ENCODE measurements at places on chromosomes 2 and 18.

DNA sequence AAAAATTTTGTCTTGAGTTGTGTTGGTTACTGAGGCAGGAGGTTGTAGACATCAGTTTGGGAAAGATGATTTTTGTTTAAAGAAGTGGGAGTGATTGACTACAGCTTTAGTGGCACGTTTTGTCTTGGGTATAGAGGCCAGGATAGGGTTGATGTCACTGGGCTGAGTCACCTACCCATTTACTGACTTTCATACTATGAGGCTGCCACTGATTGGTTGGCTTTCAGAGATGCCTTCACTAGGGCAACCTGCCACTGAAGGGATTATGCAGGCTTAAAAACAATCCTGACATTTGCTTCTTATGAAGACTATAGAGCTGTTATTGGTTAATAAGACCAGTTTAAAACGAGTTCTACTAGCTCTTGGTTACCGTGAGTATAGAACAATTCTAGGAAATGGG lies 479.1 kb downstream of the SOX11 start:
- DNase-seq = no peak

- no peak for DNase-seq
Observed at GRCh38 chr2:200255549-200255948, 50.9 kb upstream of the SPATS2L start.

GRCh38 chr2:121094101-121094500 lies 190.9 kb downstream of the TFCP2L1 start:
- no peak for DNase-seq

- DNase-seq = no peak
Observed at GRCh38 chr2:168642873-168643272, 159.6 kb upstream of the NOSTRIN start.

DNA sequence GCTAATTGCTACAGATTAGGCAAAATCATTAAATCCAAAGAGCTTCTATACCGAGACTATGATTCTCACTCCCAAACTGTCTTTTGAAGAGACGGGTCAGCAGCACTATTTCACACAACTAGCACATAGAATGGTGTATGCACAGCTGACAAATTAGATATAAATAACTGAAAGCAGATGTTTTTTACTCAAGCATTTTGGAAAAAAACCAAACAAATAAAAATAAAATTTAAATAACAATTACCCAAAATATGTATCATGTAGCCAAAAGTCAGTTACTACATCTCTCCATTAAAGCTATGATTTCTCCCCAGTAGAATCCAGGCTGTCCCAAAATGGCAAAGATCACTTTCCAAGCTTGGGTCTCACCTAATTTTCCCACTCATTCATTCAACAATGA lies 107.9 kb downstream of the TMEM163 start:
- no peak for DNase-seq

- DNase-seq = no peak
Observed at GRCh38 chr18:27261769-27262549, 76.9 kb upstream of the CHST9 start.

DNA sequence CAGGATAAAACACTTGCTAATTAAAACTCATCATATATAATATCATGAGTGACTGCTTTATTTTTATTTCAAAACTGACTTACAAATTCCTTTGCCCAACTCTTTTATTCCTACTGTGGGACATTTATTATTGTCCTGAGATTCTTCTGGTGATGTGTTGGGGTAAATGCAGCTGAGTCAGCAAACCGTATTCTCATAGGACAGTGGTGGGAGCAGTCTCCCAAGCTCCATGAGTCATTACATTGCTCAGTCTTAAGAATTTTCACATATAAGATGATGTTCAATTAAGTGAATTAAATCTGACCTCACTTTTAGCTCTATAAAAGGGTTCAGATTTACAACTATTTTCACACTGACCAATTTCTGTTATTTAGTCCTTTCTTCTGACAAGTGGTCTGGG lies 1530.7 kb downstream of the LRP1B start:
- DNase-seq = no peak

DNA sequence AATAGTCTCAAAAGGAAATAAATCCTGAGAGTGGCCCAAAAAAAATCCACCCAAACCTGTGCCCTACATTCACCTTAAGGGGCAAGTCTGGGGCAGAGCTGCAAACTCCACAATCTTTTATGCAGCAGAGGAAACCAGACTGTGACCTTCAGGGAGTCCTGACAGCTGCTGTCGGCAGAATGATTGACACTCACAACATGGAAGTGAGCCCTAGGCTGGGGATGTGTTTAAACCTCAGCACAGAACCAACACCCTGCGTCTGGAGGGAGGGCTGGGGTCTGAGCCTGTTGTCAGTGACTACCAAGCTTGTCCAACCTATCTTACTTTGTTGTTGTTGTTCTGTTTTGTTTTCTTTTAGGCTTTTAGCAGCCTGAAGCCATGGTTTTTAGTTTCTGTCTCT lies 39.6 kb downstream of the CRACDL start:
- DNase-seq = no peak

GRCh38 chr2:12856934-12857601 lies 140.3 kb downstream of the TRIB2 start:
- DNase-seq = no peak

GRCh38 chr2:203533676-203534591 lies 1.2 kb downstream of the RAPH1 start:
- DNase-seq = no peak

GRCh38 chr2:189522435-189523151 lies 58.0 kb downstream of the SLC40A1 start:
- no peak for DNase-seq

- no peak for DNase-seq
Observed at GRCh38 chr2:73821227-73821626, 7.5 kb upstream of the STAMBP start.

DNA sequence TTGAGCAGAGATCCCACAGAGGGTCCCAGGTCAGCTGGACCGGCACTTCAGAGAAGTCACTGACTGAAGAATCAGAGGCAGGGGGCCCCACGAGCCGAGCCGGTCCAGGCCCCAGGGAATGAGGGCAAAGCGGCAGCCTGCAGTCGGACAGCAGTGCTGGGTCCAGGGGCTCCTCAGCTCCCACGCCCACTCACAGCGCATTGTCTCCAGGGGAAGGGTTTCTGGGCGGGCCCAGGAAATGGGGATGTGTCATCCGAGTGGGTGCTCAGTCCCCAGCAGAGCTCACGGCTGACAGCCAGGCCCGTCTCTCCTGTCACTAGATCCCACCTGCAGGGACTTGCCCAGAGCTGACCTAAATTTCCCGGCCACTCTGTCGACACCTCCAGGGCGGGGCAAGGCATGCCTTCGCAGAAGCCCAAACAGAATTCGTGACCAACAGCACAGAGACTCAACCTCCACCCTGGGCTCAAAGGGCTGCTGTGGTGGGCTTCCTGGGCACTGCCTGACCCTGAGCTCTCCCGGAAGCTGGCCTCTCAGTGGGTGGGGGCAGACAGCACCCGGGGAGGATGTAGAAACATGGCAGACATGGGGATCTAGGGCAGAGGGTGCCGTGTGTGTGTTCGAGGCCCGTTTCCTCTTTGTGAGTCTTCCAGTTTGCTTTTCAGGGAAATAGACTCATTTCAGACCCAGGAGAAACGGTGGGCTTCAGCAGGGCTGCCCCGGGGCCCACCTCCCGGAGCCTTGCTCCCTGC lies 42.1 kb upstream of the TAF1B start:
- DNase-seq = no peak

- no peak for DNase-seq
Observed at GRCh38 chr2:106932644-106933043, 46.7 kb upstream of the ST6GAL2 start.

DNA sequence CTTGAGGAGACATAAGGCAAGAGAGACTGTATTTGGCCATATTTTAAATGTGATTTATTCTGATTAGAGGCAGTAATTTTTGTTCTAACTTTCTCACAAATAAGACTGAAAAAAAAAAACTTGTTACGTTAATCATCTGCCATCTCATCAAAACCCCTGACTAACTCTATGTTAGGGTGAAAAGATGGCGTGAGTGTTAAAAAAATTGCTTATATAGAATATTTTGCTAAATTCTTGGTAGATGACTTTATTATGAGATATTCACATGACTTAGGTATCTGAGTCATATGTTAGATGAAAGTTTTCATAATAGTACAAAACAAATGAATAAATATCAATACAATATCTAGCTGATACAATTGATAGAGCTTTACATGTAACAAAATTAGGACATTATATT lies 1508.7 kb upstream of the TMEFF2 start:
- no peak for DNase-seq

- no peak for DNase-seq
Observed at GRCh38 chr18:33404244-33404873, 36.2 kb downstream of the CCDC178 start.

DNA sequence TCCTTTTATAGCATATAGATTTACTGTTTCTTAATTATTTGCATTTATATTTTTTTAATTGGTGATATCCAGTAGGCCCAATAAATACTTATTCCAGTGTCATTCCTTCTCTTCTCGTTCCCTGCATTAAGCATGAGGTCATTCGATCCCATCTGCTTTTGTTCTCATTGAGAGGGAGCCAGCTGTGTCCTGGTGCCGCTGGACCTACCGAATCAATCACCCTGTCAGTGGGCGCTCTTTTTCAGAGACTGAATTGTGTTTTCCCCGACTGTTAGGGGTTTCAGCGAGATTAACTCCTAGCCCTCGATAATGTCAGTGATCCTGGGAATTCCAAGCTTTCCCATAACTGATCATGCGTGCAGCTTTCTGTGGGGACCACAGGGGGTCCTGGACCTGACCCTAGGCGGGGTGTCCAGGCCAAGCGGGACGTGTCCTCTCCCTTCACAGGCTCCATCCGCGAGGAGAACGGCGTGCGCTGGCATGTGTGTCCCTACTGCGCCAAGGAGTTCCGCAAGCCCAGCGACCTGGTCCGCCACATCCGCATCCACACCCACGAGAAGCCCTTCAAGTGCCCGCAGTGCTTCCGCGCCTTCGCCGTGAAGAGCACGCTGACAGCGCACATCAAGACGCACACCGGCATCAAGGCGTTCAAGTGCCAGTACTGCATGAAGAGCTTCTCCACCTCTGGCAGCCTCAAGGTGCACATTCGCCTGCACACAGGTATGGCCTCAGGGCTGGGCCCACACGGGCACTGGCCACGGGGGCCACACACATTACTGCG lies 72.4 kb downstream of the ZNF236 start:
- no peak for DNase-seq

DNA sequence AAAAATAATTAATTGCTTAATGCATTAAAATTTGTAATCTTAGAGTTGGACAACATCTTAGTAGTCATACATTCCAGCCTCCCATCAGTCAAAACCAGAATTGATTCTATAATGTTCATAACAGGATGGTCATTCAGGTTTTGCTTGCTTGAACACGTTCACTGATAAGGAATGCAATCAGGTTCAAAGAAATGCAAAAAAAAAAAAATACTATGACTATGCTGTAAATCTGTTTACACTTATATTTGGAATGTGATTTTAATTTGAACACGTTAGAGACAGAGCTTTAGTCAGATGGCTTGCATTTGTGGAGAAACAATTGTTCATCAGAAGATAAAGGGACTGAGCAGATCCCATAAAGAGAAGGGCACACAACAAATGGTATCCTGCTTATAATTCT lies 131.3 kb upstream of the UNC80 start:
- no peak for DNase-seq

- no peak for DNase-seq
Observed at GRCh38 chr2:149213764-149214493, 116.5 kb upstream of the LYPD6 start.

- DNase-seq = no peak
Observed at GRCh38 chr2:25301453-25302352, 40.0 kb downstream of the DNMT3A start.

DNA sequence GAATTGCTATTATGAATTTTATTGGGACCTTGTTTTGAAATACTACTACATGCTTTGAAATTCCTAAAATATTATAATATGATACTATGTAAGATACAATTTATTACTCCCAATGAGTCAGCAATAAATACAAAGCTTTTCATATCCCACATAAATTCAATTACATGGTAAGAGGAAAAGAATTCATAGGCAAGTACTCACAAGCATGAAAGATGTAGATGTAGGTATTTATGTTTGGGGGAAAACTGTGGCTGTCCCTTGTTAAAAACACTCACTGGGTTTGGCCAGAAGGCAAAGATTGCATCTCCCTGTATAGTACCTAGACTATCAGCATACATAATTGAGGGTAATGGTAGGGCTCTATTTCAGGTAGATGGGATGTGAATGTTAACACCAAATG lies 90.4 kb downstream of the MBD2 start:
- no peak for DNase-seq

GRCh38 chr2:98569197-98569793 lies 39.0 kb downstream of the COA5 start:
- DNase-seq = peak; percentile 92

DNA sequence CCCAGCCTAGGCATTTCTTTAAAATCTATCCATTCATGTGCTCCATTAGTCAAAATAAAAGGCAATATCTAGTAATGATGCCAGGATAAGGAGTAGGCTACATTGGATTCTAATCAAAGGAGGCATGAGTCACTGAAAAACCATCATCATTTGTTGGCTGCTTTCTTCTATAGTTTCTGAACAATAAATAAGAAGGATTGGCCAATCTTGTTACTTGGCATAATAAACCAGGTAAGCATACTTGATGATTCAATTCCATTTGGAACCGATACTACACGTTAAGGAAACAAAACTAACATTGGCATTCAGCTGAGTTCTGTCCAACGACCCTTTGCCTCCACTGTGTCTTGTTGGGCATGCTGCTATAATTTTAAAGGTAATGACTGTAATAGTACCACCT lies 27.2 kb downstream of the ATP8B1 start:
- no peak for DNase-seq

DNA sequence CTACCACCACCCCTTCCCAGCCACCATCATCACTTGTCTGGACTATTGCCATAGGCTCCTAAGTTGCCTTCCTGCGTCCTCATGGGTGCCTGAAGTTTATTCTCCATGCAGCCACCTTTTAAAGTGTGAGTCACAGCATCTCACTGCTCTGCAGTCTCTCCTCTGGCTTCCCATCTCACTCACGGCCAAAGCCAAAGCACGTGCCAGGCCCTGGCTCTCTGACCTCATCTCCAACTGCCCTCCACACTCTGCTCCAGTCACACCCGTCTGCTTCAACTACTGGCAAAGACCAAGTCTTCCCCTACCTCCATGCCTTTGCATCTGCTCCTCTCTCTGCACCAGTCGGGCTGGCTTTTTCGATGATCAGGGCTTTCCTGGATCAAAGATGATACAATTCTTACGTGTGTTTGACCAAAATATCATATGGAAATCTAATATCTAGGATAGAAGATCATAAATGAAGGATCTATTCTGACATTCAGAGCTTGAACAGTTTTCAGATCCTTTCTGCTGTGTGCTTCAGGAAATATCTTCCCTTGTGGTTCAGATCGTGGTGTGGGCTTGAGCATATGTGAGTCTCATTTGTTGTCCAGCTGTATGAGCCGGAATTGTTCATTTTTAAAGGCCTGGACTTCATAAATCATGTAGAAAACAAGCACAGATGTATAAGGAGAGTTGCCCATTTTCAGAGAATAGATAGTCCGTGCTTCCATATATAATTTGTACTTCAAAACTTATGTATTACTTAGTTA lies 175.6 kb downstream of the PRKCE start:
- no peak for DNase-seq

- DNase-seq = no peak
Observed at GRCh38 chr2:98565286-98565860, 42.9 kb downstream of the COA5 start.

GRCh38 chr2:54559006-54559445 lies 102.9 kb downstream of the SPTBN1 start:
- no peak for DNase-seq
